ENCODE measurements at places on chromosomes 7 and 10.

DNA sequence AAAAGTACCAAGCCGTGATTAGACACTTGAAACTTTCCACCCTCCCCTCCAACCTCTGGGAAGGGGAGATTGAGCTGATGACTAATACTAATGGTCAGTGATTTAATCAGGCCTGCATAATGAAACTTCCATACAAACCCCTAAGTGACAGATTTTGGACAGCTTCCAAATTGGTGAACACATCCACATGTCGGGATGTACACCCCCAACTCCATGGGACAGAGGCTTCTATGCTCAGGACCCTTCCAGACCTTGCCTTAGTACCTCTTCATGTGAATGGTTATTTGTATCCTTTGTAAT, 4.8 kb downstream of the NUB1 start:
- DNase-seq = no peak

GRCh38 chr10:50508315-50509051, 115.3 kb downstream of the SGMS1 start:
- DNase-seq = no peak

GRCh38 chr7:94431619-94432280, 37.1 kb downstream of the COL1A2 start:
- DNase-seq = no peak

GRCh38 chr7:32347244-32347828, 142.8 kb downstream of the LSM5 start:
- DNase-seq = no peak

- no peak for DNase-seq
Measured at GRCh38 chr7:19376538-19376937, 231.3 kb upstream of the FERD3L start.

- no peak for DNase-seq
Measured at GRCh38 chr10:80542053-80542452, 4.4 kb downstream of the SH2D4B start.

GRCh38 chr10:62471711-62472110, 97.5 kb downstream of the ZNF365 start:
- DNase-seq = no peak

GRCh38 chr10:69321865-69322264, 43.6 kb downstream of the HK1 start:
- no peak for DNase-seq
